M059J (cell line): ENCODE measurements at places on chromosomes 4 and X. TPM values are rescaled to one million over a fixed set of nuclear protein-coding genes. Genes with fewer than 3 reads are reported as not detected.
A peak's percentile ranks its signal among the peaks of the same experiment; 100 is the strongest.

DNA sequence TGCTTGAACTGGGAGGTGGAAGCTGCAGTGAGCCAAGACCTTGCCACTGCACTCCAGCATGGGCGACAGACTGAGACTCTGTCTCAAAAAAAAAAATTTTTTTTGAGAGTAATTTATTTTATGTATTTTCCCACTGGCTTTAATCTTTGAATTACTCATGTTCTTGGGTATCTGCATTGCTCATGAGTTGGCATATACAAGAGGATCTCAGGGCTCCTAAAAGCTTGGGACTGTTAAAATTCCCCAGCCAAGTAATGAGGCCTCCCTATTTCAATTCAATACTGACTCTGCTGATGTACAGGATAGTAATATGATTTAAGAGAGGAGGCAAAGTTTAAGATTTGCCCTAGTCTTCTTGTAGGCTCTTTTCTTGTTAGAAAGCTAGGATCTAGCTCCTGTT is 6.2 kb downstream of the IL21 start:
- no peak for DNase-seq

GRCh38 chr4:123599920-123600810 is 203.6 kb downstream of the SPRY1 start:
- peak; percentile 55 for DNase-seq

GRCh38 chrX:120029354-120029753 is 48.1 kb downstream of the RHOXF2B start:
- DNase-seq = no peak

DNA sequence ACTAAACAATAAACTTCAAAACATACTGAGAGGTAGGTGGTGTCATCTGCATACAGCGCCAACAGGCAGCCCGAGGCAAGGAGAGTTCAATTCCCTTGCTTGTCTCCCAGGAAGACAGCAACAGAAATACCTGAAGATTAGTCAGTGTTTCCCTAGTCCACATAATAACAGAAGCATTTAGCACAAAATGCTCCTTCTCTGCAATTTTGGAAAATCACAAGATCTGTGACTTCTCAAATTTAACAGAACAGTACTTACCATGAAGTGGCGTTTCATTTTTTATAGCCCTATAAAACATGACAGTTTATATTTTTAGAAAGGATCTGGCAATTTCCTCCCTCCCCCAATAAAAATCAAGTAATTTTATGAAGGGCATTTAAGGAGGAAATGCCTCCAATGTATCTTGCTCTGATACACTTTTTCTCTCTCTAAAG is 67.1 kb upstream of the MYOZ2 start:
- peak; percentile 77 for DNase-seq

DNA sequence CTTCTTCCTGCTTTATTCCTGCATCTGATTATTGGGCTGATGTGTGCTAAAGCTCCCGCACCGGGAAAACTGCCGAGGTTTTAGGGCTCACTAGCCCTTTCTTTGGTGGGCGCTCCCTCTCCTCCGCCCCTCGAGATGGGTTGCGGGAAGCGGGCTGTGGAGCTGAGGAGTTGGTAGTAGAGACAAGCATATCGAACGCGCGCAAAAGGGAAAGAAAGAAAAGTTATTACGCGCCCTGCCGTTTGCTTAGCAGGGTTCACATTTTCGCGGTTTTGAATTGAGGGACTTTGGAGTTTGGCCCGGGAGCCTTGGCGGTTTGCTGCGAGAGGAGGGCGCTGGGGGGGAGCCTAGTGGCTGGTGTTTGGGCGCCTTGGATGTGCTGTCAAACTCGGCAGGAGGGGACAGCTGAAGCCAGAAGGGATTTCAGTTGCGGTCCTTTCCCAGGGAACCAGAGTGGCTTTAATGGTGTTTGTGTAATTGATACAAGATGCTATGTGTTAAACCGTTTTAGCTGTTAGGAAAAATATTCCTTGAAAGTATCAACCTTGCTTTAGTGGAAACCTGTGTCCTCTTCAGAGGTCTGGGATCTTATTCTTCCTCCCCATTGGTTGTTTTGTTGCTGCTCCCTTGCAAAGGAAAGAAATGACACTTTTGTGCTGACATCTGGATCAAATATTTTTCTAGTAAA is 1.1 kb downstream of the GAB1 start:
- DNase-seq = peak; percentile 64

DNA sequence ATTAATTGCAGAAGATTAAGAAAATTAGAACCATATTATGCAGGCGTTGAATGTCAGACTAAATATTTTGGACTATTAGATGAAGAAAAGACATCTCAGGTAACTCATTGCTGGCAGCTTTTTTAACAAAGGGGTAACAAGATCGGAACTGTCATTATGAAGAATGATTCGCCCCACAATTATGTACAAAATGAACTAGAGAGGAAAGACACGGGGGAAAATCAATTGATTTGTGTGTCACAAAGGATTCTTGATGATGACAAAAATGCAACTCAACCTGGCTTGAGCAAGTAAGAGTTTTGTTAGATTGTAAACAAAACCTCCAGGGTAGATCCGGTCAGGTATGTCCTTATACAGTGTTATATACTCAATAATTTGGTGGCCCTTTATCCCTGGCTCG is 12.5 kb upstream of the DCLK2 start:
- DNase-seq = no peak

DNA sequence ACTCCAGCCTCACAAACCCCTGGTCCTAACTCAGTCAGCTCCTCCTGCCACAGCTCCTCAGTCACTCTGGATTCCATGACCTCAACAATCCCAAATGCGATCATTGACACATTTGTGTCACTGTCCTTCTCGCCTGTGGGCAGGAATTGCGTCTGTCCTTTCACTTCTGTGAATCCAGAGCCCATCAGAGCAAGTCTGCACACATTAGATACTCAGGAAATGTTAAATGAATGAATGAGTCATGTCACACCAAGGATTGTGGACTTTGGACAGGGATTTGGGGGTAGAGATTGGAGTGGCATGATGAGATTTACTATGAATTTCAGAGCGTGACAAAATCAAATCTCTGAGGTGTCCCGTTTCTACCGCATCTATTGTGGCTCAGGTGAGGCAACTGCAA is 11.8 kb upstream of the CLDN24 start:
- DNase-seq = peak; percentile 67

- DNase-seq = peak; percentile 87
Measured at GRCh38 chr4:186845137-186845842, 121.6 kb upstream of the FAT1 start.

DNA sequence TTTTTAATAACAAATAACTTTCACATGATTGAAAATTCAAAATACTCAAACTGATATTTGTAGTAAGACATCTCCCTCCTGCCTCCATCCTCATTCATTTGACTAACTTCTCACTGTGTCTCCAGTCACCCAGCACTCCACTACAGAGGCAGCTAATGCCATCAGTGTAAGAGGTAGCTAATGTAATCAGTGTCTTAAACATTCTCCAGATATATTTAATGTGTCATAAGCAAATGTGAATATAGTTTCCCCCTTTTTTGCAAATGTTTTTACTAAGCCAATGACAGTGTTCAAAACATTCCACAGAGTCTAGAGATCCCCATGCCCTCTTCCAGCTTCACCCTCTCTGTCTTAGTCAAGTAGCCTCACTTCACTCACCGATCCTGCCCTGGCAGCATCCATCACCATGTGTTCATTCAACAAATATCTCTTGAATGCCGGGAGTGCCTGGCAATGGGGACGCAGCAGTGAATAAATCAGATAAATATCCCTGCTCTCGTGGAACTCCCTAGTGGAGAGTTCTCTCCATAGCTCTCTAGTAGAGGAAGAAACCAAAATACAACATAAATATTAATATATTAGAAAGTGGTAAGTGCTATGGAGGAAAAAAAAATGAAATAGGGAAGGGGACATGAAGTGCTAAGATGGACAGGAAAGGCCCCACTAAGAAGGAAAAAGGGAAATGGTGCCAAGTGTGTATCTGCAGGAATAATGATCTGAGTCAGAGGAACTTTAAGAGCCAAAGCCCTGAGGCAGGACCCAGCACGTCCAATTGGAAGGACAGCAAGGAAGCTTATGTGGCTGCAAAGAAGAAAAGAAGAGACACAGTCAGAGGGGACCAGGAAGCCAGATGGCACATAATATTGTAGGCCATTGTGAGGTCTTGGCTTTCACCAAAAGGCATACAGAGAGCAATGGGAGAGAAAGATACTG is 18.7 kb downstream of the SCFD2 start:
- DNase-seq = peak; percentile 85

DNA sequence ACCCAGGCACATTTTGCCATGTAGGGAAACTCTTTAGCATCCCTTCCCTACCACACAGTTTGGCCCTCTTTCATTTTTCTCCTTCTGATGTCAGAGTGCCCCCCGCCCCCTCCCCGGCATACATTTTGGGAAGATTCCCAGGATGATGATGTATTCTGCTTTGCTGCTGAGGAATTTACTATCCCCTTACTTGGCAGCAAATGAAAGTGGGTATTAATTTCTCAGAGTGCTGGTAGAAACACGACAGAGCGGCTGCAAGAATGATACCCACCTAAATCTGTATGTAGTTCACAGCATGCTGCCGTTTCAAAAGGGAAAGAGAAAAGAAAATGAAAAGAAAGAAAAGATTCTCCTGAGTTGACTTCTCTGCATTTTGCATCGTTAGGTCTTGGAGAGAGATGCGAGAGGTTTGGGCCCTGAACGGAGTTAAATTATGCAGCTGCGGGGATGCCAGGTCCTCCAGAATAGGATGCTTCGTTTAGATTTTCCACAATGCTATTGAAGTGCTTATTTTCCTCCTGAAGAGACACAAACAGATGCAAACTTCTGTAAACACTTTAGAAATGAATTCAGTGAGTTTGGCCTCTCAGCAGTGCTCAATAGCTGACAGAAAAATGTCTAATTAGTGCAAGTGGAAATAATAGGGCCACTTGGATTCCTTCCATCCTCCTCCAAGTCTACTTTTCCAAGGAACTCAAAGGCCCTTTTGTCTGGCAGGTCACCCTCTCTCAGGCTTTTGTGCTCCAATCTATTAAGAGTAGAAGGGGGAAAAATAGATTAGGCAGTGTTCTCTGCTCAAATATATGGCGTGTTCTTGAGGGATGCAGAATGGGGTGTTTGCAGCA is 106.2 kb downstream of the ALPK1 start:
- DNase-seq = no peak

GRCh38 chr4:3040452-3041191 is 33.7 kb downstream of the HTT-AS start:
- no peak for DNase-seq

DNA sequence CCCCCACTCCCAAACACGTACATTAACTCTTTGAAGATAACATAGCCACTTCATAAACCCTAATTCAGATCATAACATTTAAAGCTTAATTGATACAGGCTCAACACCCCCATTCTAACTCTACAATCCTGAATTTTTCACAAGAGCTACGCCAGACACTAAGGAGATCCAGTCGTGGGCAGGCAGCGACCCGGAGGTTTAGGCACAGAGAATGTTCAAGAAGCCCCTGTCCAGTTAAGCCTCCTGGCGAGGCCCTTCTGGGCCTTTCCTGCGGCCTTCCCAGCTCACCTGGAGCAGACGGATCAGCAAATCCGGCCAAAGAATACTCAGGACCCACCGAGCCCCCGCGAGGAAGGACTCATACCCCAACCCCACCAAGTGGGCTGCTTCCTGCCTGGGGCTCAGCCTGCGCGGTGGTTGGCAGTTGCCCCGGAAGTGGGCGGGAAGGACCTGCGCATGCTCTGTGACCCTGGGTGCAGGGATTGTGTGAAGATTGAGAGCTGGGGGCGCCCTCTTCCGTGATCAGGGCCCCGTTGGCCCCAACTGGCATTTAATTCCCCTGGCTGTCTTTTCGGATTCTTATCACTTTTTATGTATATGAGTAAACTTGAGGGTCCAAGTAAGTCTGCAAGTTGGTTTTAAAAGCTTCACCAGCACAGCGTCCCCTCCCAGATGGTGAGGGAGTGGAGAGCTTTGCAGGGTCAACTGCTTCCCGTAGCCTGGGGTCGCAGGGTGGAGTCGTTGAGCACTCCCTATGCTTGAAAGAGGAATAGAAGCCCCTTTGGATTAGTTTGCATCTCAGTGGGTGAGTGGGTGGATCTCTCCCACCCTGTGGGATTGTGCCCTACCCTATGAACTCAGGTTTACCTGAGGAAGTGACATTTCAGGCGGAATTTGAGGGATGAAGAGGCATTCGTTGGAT is at the start of gene TRIM61:
TSS of gene TRIM61 (minus strand) at position 415 of the 922 bp plus-strand sequence. CDS start 7,655 bp downstream, outside the sequence.
- no peak for DNase-seq

DNA sequence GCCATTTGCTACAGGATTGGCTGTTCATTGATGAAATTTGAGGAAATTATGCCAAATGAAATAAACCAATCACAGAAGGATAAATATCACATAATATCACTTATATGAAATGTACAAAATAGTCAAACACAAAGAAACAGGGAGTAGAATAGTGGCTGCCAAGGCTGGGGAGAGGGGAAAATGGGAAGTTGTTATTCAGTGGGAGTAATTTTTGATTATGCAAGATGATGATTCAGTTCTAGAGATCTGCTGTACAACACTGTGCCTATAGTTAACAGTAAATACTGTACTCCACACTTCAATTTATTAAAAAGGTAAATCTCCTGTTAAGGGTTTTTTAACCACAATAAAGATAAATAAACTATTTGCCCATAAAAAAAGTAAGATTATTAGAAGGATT is 101.1 kb downstream of the TMA16 start:
- DNase-seq = no peak

GRCh38 chrX:130347321-130347720 is 7.6 kb downstream of the SLC25A14 start:
- peak; percentile 27 for DNase-seq

DNA sequence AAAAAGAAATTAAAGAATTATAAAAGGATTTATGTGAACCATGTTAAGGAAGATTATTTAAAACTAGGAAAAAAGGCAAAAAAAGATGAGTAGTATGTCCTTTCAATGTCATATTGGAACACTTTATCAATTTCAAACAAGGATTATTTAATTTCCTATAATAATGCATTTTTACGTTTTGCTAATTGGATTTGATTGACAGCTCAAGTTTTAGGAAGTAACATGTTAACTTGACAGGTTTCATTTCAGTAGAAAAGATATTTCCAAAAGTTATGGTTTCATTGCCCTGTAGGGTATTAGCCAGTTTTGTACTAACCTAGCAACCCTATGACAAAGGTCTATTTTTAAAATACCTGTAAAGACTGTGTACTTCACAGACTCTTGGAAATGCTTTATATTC is 379.6 kb upstream of the ZFP42 start:
- no peak for DNase-seq

- no peak for DNase-seq
Measured at GRCh38 chr4:11455201-11455835, 26.6 kb upstream of the HS3ST1 start.

FABP2 gene
- not detected in 2 replicates for total RNA-seq

CCDC110 gene
- total RNA-seq = 1.7 TPM in 1 of 2 replicates, not detected in the other

KLHL4 gene
- total RNA-seq = 1.5 and 1.8 TPM in 2 replicates

ZNF630 gene
- 3.0 and 3.2 TPM in 2 replicates for total RNA-seq

GYPA gene
- total RNA-seq = not detected in 2 replicates

SHOX gene
- total RNA-seq = not detected in 2 replicates

PIR gene
- total RNA-seq = 25.4 and 32.6 TPM in 2 replicates

SOD3 gene
- total RNA-seq = 14.6 and 22.7 TPM in 2 replicates
